Kidney glomerular epithelial cell (primary cell): ENCODE measurements at places on chromosomes 2 and 18.
A peak's percentile ranks its signal among the peaks of the same experiment; 100 is the strongest.

DNA sequence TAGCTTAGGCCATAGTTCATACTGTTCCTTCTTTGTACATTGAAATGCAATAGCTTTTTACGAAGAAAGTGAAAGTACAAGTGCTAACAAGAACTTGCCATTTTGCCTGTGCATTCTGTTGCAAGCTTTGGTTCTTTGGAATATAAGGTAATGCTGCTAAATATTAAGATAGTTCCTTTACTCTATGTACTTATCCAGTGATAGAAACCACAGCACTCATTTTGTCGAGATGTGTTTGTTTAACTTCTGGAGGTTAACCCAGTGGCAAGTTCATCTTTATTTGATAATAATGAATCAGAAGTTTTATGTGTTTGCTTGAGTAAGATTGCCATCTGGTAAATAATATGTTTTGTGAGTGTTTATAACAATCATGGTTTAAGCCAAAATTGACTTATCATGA, 373.1 kb upstream of the FANCL start:
- DNase-seq = no peak

DNA sequence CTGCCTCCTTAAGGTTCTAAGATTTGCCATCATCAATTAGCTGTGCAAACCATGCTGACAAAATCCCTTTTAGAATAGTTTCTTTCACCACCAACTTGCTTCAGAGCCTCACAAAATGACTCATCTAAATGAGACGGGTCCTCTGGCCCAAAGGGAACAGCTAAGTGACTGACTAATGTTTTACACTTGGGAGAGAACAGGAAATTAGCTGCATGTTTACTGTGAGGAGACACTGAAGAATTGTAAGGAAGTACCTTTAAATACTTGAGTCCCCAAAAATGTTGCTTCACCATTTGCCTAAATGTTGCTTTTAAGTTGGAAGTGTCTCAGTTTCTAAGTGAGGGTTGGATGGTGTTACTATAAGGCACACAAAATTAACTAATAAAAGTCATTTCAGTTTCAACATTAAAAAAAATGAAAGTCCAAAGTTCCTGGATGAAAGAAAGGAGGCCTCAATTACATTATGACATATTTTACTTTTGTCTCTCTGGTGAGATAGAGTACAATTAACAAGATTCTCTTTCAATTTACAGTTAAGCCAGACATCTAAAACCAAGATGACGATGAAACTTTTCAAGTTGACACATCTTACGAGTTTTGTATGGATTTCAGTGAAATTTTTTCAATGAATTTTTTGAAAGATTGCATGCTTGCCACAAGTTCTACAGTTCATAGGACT, 229.1 kb upstream of the FN1 start:
- DNase-seq = peak; percentile 84

DNA sequence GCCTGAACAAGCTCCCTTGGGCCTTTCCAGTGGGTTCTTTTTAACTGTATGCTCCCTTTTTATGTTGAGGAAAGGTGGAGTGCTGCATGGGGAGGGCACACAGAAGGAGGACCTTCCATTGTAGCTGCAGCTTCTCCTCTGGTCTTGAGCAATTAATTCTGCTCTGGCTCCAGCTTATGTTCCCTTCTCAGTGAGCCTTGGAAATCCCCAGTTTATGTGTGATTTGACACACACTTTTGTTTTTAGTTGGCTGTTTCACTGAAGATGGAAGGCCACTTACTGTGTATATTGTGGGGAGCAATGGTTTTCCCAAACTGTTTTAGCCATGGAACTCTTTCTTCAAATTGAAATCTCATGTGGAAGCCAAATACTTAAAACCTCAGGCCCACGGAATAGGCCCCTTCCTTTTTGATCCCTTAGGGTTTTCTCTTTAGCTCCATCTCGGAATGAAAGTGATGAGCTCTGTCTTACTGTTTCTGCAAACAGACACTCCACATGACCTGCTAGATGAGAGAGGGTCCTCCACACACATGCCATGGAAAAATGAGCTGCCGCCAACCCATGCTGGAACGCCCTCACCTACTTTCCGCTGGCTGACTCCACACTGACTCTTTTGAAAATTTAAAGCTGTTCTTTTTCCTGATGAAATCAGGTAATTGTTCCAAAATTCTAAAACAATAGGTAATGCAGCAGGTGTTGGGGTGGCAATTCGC, 280.9 kb upstream of the SIX2 start:
- DNase-seq = no peak

DNA sequence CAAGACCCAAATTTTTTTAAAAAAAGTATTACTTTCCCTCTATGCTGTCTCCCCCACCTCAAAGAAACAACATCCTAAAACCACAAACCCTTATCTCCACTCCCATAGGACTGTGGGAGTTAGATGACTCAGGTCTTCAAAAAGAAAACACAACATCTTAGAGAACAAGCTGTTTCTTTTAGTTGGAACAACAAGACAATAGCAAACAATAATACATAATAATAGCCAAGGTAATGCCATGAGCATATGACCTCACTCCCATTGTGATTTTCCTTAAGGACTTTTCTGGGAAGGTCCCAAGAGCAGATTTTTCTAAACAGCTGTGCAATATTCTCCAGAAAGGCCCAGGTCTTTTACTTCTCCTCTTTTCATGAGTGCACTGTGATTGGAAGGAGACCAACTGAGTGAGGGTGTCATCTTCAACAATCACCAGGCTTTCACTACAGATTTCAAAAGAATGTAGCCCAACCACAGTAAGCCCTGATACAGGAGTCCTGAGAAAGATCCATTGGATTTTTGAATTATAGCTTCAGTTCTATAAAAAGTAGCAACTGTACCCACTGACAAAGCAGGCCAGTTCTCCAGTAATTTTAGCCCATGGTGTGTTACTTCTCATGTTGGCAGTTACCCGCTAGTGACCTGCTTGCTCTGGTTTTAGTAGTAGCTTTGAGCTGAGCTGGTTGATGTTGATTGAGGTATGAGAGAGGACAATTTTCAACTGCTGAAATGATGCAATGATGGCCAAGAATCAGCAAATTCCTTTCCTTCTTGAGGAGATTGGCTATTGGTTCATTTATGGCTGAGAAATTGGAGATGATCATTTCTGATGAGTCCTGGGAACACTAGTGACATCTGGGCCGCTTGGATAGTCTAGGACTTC, 144.5 kb upstream of the TCF4 start:
- no peak for DNase-seq

DNA sequence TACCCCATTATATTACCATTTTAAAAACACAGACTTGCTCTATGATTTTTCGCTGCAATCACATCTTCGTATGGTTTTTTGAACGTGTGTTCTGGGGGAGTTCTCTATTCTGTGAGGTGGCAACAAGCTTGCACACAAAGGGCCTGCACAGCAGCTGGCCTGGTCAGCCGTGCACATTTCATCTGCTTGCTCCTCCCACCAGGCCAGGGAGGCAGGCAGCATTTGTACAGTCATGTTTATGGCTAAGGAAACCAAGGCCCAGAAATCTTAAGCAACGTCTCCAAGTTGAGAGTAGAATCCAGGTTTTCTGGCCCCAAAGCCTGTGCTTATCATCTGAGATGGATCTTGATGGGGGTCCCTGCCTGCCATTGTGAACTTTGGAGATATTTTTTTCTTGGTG, 106.4 kb upstream of the SMIM21 start:
- DNase-seq = no peak

GRCh38 chr18:50866765-50867164, 12.2 kb upstream of the ME2 start:
- peak; percentile 31 for DNase-seq

DNA sequence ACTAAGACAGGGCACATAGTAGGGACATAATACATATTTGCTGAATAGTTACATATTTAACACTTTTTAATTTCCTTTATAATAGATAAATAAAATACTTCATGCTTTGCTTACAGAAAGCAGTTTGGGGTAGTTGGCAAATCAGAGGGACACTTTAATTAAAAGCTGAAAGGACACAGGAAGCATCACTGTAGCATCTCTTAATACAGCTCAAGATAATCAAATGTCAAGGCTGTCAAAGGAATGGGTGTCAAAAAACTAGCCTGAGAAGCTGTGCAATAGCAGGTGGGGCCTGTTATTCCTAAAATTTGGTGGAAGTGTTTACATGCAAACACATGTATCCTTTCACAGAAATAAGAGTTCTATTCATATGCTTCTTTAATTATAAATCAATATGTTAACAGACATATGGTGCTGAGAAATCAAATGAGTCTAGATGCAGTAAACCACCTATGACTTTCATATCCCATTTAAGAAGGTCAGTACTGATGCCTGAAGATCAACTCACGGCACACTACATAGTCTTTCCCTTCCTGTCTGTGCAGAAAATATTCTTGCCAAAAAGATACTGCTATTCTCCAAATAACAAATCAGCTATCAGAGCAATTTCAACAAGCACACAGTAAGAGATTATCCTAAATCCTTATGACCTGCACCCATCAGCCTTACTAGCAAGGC, 174.6 kb downstream of the STK39 start:
- DNase-seq = no peak

- no peak for DNase-seq
Measured at GRCh38 chr2:747762-748351, 70.7 kb upstream of the TMEM18 start.

DNA sequence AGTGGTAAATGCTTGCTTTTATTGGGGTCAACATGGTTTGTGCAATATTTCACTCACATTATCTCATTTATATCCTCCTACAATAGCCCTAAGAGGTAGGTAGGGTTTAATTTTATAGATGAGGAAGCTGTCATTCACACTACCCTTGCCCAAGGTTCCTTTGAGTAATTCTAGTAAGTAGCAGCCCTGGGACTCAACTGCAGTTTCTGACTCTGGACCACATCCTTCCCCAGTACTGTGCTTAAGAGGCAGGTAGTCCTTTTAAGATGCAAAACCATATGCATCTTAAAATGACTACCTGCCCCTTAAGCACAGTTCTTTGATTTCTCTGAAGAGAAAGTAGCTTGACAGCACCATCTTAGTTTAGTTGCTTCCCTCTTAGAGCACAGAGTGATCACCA, 15.7 kb upstream of the NT5C1B start:
- DNase-seq = no peak

DNA sequence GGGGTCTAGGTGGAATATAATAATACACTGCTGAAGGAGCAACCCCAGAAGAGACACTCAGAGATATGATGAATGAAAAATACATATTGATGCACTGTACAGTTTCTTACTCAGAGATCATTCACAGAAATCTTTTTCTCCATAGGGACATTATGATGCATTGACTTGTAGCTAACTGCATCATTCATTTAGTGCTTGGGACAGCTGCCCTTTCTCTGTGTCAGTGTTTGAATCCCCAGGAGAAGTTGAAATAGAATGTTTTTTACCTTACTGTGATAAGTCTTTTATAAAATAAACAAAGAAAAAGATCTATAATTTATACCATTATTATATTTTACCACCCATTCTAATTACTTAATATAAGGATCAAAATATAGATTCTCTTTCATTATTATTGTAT, 91.7 kb upstream of the DSEL start:
- no peak for DNase-seq

GRCh38 chr2:65320042-65320725, 92.6 kb downstream of the ACTR2 start:
- DNase-seq = peak; percentile 91

- DNase-seq = peak; percentile 55
Measured at GRCh38 chr2:108215794-108216211, 24.0 kb upstream of the SULT1C3 start.

DNA sequence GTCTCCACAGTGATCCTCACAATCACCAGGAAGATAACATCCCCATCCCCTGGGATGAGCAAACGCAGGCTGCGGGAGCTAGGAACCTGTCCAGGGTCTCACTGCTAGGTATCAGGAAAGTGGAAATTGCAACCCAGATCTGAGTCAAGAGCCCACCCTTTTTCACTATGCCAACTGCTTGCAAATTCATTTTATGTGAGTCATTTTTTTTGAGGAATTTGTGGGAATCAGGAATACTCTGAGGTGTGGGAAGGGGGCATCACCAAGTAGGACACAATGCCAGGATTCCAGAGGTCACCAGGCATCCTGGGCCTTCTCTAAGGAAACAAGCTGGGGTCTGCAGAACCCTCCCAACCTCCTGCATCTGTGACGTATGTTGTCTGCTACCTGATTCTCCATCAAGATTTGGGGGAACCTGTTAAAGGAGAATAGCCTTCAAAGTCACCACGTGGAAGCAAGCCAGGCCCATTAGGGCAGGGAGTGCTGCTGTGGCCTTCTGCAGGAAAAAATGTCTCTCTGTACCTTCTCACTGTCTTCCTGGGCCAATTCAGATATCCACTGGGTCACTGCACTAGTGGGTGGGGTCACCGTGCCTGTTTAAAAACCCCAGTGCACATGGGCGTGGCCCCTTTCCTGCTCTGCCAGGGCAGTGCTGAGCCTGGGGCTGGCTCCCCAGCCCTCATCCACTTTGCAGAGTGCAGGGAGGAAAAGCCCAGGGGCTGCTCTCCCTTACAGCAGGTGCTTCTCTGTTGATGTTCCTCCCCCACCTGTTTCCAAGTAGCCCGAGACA, 50.2 kb downstream of the MCFD2 start:
- DNase-seq = no peak

DNA sequence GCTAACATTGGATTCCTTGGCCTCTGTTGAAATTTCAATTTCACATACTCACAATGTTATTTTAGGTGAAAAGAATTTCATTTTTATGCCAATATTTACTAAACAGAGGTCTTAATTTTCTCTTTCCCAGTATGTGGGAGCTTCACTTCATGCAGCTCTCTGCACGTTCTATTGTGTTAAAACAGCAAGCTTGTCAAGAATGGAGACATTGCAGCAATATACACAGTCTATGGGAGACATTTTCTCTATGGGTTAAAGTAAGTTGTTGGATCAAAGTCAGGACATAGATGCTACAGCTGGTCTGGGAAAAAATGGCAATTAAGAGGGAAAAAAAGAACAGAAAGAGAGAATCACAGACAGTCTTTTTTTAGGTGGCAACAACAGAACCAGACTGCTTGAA, 70.4 kb upstream of the ARHGAP15 start:
- DNase-seq = no peak

DNA sequence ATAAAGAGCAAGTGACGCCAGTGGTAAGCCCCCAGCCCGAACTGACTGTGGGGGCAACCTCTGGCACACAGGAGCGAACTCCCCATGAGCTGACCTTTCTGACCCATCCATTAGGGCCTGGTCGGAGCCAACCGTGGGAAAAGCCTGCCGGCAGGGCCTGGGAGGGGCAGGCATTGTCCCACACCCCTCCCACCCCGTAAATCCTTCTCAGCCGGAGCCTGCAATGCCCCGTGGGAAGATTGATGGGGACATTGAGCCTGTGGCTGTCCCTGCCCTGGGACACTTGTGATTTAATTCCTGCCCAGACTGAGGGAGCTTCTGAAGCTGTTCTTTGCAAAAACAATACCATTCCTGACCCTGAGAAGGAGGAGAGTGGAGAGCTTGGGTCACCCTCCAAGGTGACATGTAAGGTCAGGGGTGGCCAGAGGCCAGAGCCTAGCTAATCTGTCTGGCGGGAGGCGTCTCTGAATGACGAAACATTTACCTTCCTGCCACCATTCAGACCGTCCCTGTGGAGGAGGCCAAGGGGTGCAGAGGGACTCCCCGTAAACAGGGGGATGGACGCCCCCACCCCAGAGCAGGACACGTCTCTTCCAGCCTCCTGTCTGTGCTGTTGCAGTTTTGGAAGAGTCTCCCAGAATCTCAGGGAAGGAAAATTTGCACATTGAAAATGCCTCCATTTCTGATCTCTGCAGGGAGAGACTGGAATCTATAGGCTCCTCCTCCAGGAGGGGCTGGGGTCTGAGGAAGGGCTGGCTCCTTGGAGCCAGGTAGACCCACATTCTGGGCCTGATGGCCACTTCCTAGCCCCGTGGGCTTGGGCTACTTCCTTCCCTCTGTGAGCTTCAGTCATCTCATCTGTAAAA, 51.2 kb upstream of the HS6ST1 start:
- no peak for DNase-seq
